ENCODE measurements at places on chromosomes 2 and 18.

GRCh38 chr2:122179492-122180165, 424.2 kb downstream of the TSN start:
- no peak for DNase-seq

DNA sequence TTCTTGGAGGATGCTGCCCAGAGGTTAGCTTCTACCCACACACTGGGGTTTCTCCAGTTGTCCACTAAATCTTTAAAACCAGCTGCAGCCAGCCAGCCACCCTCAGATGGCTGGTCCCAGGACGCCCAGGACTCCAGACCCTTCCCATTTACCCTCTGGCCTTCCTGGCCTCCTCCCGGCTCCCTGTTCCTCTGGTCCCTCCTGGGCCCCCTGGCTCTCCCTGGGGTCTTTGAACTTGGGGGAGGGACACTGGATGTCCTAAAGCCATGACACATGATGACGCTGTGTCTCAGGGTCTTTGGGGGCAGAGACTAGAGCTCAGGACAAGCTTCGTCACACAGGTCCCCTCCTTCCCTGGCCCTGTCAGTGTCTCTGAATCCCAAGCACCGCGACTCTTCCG, 201.1 kb upstream of the HDAC4 start:
- no peak for DNase-seq

- DNase-seq, result no peak
These were observed 301.3 kb upstream of the GALNT5 start for GRCh38 chr2:156956161-156956560.

- DNase-seq, result no peak
These were observed 246.8 kb upstream of the TNP1 start for GRCh38 chr2:217106650-217107014.

GRCh38 chr2:160257041-160257742, 57.1 kb upstream of the ITGB6 start:
- DNase-seq, result no peak

GRCh38 chr2:104875262-104875661, 21.3 kb downstream of the POU3F3 start:
- no peak for DNase-seq

DNA sequence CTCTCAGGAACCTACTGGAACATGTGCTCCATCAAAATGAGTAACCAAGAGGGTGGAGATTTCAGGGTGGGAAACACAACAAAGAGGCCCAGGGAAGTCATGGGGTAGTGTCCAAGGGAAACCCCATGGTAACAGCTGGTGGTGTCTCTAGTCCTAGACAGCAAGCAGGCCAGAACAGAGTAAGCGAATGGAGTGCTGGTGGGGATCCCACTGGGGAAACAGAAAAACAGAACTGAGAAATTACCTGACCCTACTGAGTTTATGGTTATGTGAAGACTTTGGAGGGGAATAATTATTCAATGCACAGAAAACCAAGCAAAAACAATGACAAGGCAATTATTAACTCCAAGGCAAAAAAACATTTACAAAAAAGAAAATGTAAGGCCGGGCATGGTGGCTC, 16.9 kb downstream of the ERCC3 start:
- DNase-seq, result no peak
